ENCODE measurements at places on chromosomes 13 and 19. TPM values are rescaled to one million over a fixed set of nuclear protein-coding genes. Genes with fewer than 3 reads are reported as not detected.
A peak's percentile ranks its signal among the peaks of the same experiment; 100 is the strongest.

GRCh38 chr13:64925727-64926126, 2304.4 kb downstream of the PCDH9 start:
- DNase-seq, result no peak

DNA sequence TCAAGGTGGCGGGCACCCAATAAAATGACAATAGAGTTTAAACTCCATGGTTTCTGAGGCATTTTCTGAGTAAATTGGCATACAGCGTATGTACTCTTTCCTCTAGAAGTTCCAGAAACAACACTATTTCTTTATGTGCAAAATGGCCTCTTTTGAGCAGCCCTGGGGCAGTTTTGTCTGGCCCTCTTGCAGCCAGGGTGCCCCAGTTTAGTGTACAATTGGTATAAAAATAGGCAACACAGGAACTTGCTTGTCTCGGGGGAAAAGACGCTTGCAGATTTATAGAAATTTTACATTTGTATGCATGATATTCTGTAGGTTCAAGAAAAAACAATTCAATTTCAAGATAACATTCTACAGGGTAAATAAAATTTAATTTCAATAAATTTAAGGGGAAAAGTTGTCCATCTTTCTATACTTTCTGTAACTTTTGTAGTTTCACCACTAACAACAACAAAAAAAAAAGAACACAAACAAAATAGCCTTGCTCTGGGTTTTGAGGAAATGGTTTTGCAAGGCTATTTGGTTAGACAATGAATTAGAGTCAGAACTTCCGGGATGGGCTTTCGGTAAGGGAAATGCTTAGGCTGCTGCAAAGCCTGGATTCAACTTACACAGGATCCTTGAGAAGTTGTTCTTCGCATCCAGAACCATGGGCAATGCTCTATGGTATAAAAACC, 45.3 kb downstream of the LRCH1 start:
- no peak for DNase-seq

DNA sequence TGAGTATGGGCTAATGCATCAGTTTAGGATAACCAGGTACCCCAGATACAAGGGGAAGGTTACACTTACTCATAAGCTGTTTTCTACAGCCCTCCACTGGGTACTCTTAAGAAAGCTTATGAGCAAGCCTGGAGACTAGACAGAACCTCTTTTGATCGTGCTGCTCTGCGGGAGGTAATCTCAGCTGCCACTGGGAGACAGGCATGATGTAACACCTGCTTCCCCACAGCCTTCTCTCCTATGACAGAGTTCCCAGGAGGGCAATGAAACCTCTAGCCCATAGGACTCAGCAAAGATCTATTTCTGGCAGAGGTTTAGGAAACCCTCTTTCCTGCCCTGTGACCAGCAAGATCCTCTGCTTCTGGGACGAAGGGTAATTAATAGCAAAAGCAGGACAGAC, 65.6 kb downstream of the WASF3 start:
- DNase-seq, result no peak

Gene ZSCAN22
- total RNA-seq, result 2.9 TPM

Gene FCAR
- total RNA-seq, result not detected

Gene CBY2
- not detected for total RNA-seq

Gene ZNF575
- not detected for total RNA-seq

GRCh38 chr19:33171222-33171795, 22.8 kb upstream of the LRP3 start:
- no peak for DNase-seq

GRCh38 chr13:24107955-24108614, 52.4 kb upstream of the SPATA13 start:
- peak; percentile 43 for DNase-seq

All from GM23338 (cell line).